Right atrium auricular region (tissue), 2 donors: ENCODE measurements at places on chromosomes 7 and 10. TPM values are rescaled to one million over a fixed set of nuclear protein-coding genes. Genes with fewer than 3 reads are reported as not detected.
A peak's percentile ranks its signal among the peaks of the same experiment; 100 is the strongest.

- peaks cover 33% of the 10 kb centered on the region for H3K4me1 ChIP-seq
- H3K27ac ChIP-seq = peak overlapping the region; percentile 78
- no peak overlapping the region for H3K4me3 ChIP-seq
- no peaks in the 10 kb centered on the region for H3K27me3 ChIP-seq
Observed at GRCh38 chr7:25662841-25663800, 434.8 kb upstream of the NPVF start.

- no peak for DNase-seq
- no peak overlapping the region for H3K4me3 ChIP-seq
- no peaks in the 10 kb centered on the region for H3K27me3 ChIP-seq
- peaks cover 18% of the 10 kb centered on the region for H3K36me3 ChIP-seq
- H3K4me1 ChIP-seq = peaks cover 11% of the 10 kb centered on the region
Observed at GRCh38 chr7:141671705-141672496, 30.1 kb downstream of the DENND11 start.

- no peak overlapping the region for H3K27ac ChIP-seq
- no peaks in the 10 kb centered on the region for H3K4me1 ChIP-seq
- no peak overlapping the region for H3K4me3 ChIP-seq
- peaks cover 47% of the 10 kb centered on the region for H3K36me3 ChIP-seq
- H3K27me3 ChIP-seq = no peaks in the 10 kb centered on the region
Observed at GRCh38 chr10:102491136-102491535, 11.4 kb downstream of the ACTR1A start.

GRCh38 chr7:149827089-149827981 lies 10.8 kb upstream of the ZNF862 start:
- no peak overlapping the region for H3K27ac ChIP-seq
- no peak for DNase-seq
- no peak overlapping the region for H3K4me3 ChIP-seq
- H3K36me3 ChIP-seq = no peaks in the 10 kb centered on the region

DNA sequence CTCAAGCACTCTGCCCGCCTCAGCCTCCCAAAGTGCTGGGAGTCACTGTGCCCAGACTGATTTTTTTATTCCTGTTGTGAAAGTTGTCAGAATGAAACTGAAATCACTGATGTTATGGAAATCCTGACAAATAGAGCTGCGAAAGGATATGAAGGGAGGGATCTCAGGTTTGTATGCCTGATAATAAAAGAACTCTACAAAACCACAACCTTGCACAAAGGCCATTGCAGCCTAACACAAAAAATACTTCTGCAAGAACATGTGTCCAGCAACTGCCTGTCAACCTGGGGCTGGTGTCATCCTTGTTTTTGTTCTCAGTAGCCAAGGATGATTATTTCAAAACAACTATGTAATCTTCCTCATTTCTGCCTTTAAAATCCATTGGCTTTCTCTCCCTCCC lies 126.1 kb downstream of the NEBL start:
- no peak for DNase-seq
- no peaks in the 10 kb centered on the region for H3K36me3 ChIP-seq
- H3K27me3 ChIP-seq = no peaks in the 10 kb centered on the region
- H3K4me3 ChIP-seq = no peak overlapping the region
- no peak overlapping the region for H3K27ac ChIP-seq

DNA sequence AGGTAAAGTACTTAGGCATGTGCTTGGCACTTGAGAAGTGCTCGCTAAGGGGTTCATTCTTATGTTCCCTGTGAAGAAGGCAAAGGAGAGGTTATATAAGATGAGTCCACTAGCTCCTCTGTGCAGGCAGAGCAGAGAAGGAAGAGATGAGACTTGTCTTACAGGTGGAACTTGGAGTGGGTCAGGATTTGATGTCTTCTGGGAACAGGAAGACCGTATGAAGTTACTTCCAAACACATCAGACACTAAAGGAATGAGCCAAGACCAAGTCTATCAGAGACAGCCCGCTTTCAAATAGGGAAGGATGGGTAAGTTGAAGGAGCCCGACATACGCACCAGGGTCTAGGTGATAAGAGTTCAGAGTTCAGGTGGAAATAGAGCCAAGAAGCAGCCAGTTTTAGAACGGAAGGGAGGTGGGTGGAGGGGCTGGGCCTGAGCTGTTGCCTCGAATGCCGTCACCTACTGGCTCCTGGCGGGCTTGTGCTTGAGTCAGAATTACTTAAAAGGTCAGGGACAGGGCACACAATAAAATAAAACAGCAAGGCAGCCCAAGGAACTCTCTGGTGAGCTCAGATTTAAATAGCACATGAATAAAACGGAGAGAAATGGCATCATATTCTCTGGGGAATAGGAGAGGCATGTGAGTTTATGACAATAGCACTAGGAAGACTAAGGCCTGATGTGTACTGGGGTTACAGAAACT lies 56.1 kb upstream of the GRB10 start:
- no peaks in the 10 kb centered on the region for H3K27me3 ChIP-seq
- H3K36me3 ChIP-seq = no peaks in the 10 kb centered on the region
- H3K4me1 ChIP-seq = no peaks in the 10 kb centered on the region
- H3K4me3 ChIP-seq = no peak overlapping the region
- peak; percentile 85 for DNase-seq

DNA sequence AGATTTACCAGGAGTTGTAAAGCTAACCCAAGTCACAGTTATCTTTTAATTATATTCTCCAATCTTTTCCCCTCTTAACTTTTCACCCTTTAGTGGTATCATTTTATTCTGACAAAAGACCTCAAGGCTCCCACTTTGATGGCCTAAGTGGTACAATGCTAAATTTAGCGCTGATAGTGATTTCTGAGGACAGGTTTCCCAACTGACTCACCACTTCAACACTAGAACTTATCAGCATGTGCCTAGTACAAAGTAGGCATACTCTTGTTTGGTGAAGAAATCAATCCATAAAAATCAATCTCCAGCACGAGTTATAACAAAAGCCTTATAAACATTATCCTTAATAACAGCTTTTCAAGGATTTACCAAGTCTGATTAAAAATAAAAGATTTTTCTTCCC lies 7.5 kb downstream of the SNX13 start:
- no peak overlapping the region for H3K4me3 ChIP-seq
- no peak for DNase-seq
- no peaks in the 10 kb centered on the region for H3K27me3 ChIP-seq
- no peaks in the 10 kb centered on the region for H3K36me3 ChIP-seq

Gene GLI3
- total RNA-seq = 1.5 TPM

Gene LIPM
- 0.67 TPM for total RNA-seq

Gene TBXAS1
- total RNA-seq = 15.3 TPM

Gene ELAPOR2
- 9.1 TPM for total RNA-seq

Gene BMPR1A
- total RNA-seq = 41.2 TPM
